ENCODE measurements at places on chromosomes 3 and 15.

- DNase-seq: no peak
Measured at GRCh38 chr3:87082796-87083440, 92.0 kb upstream of the VGLL3 start.

DNA sequence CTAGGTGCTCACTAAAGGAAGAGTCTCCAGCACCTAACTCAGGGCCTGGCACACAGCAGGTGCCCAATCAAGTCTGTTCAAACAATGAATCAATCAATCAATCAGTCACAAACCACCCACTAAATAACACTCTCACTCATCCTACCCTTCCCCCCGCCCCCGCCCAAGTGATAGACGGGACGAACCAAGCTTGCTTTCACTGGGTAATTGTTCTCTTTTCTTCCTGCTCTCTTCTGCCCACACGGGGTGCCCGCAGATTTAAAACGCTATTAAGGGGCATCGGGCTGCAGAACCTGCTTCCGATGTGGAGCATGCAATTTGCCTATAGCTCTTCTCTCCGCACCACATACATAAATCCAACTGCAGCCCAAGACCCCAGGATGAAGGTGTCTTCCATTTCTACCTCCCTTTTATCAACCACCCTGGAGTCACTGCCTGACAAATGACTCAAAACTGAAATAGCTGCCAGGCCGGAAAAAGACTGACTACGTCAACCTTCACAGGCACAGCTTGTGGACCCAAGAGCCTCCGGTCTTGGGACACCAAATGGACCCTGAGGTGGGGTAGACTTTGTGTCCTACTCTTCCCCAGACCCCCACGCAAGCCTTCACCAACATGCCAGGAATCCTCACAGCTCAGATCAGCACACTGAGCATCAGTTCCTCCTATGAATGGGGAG lies 1.7 kb downstream of the KLHL25 start:
- DNase-seq: no peak

- no peak for DNase-seq
Measured at GRCh38 chr3:156395961-156396710, 158.8 kb downstream of the SSR3 start.

DNA sequence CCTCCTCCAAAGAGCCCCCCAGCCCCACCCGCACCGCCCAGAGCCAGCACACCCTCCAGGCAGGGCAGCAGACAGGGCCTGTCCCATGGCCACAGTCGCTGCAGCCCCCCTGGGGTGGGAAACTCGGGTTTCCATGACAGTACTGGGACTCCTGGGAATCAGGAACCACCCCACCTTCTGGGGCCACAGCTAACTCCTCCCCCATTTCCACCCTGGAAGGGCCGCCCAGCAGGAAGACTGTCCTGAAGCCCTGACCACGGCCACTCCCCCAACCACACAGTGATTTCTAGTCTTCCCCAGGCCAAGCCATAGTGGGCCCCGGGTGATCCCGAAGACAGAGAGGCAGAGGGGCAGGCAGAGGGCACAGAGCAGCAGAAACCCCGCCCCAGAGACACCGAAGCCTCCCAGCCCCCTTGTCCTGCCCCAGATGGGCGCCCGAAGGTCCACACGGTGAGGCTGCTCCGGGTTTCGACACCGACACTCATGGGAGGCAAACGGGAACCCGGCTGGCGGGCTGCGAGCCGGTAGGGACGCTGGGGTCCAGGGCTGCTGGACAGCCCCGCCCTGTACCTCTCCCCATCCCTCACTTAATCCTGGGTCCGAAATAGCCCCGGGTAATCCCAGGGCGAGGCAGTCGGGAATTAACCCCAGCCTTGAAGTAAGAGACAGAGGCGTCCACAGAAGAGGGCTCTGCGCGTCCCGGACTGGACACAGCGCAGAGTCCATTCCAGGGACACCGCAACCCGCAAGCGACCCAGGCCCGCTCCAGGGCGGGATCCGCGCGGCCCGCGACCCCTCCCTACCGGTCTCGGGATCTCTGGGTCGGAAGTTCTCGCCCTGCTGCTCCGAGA lies 138.4 kb downstream of the NUP210 start:
- DNase-seq: no peak

GRCh38 chr15:33757516-33758232 lies 210.6 kb upstream of the CHRM5 start:
- no peak for DNase-seq

- no peak for DNase-seq
Measured at GRCh38 chr3:156311930-156312329, 191.6 kb downstream of the KCNAB1 start.

- DNase-seq: no peak
Measured at GRCh38 chr3:123783811-123784210, 100.3 kb downstream of the MYLK start.

DNA sequence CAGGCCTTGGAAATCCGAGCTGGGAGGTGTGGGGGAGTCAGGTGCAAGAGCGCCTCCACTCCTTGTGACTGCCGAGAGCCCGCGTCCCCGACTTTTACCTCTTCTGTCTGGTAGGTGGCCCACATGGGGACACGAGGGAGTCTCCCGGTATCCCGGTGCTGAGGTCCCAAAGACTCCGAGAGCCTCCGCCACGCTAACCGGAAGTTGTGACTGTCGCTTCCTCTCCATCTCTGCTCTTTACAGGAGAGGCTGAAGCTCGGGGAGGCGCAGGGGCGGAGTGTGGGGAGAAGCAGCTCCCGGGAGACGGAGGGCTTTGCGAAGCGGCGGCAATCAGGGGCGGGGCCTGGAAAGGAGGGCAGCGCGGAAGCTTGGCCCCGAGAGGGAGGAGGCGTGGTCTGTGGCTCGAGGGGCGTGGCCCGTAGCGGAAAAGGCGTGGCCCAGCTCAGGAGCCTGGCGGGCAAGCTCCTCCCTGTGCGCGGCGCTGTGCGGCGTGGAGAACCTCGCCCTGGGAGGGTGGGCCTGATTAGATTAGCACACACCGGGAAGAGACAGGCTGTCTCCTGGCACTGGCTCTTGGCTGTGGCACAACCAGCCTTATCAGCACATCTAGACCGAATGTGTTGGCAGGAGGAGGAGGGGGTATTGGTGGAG lies 143.9 kb downstream of the GABRB3 start:
- no peak for DNase-seq

GRCh38 chr3:172171396-172172075 lies 132.2 kb downstream of the FNDC3B start:
- DNase-seq: no peak

GRCh38 chr3:62131050-62131449 lies 242.3 kb downstream of the FEZF2 start:
- DNase-seq: no peak

DNA sequence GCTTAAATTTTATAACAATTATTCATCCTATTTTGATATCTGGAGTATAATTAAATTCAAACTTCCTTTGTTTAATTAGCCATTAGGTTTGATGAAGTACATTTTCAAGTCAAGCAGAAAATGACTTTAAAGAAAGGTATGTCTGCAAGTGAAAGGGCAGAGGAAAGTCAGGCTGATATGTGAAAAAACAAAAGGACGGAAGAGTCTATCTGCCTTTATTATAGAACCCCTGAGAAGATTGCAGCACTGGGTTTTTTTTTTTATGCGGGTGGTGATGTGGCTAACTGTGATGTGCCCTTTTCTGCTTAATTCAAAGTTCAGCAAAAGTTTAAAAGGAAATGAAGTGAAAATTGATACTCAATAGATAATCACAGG lies 83.2 kb downstream of the COL8A1 start:
- no peak for DNase-seq

DNA sequence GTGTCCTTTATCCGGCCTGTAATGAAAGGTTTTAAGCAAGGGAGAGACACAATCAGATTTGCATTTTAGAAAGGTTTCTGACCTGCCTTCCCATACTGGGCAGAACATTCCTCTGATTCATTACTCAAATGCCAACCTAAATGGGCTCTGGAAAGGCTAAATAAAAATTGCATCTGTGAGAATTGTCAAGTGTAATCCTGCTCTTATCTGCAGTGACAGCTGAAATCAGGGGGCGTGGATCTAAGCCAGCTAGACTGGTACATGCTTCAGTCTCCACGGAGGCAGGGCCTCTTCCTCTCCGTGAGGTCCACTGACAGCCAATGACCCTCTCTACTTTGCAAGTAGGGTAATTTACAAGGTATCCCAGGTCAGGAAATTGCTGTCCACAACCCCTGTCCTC lies 32.5 kb upstream of the MINAR1 start:
- no peak for DNase-seq

DNA sequence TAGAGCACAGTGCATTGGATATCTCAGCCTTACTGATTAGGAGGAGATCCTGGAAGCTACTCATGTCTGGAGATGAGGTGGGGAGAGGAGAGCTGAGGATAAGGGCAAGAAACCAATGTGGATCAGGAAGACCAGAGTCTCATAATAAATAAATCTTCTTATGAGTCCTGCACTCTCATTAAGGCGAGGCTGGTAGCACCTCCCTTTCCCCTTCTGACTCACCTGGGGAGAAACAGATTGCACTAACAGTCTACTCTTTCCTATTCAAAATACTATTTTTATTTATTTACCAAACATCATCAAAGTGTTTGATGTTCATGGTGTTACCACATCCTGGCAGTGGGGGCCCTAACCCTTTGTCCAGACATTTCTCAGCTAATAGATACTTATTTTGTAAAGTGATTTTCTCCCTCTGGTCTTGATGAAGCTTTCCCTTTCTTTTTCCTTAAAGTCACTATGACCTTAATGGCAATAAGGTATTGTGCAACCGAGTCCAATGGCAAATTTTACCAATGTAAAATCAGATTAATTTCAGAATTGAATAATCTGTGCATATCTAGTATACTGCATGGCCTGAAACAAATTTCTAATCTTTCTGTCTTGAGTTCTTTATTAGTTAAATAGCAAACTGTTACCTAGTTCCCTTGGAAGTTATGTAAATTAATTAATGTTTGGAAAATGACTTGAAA lies 81.1 kb downstream of the IQCH start:
- DNase-seq: no peak

GRCh38 chr15:67862750-67863441 lies 23.1 kb upstream of the RNU6-1 start:
- DNase-seq: no peak

- DNase-seq: no peak
Measured at GRCh38 chr15:70399204-70399603, 301.5 kb upstream of the TLE3 start.

DNA sequence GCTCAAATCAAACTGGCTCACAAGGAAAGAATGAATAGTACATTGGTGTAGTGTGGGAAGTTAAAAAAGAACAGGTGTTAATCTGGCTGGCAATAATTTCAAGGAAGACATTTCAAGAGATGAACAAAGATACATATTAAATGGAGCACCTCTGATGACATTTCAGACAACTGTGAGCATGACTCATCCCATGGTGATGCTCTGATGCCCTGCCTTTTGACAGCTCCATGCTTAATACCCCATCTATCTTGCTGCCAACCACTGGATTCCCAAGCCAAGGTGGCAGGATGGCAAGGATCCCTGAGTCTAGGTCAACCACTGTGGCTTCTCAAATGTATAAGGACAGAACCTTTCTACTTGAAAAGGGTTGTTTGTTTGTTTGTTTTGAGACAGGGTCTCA lies 29.3 kb downstream of the LRRC2 start:
- DNase-seq: no peak

- DNase-seq: no peak
Measured at GRCh38 chr3:141499965-141500364, 13.1 kb downstream of the RASA2 start.

GRCh38 chr3:113575206-113575605 lies 42.9 kb downstream of the SIDT1 start:
- no peak for DNase-seq

GRCh38 chr3:65534805-65535204 lies 503.9 kb downstream of the MAGI1 start:
- DNase-seq: no peak

- DNase-seq: no peak
Measured at GRCh38 chr3:152264378-152264777, 4.4 kb upstream of the MBNL1 start.

GRCh38 chr15:96333131-96334016 lies 2.9 kb downstream of the NR2F2 start:
- no peak for DNase-seq

DNA sequence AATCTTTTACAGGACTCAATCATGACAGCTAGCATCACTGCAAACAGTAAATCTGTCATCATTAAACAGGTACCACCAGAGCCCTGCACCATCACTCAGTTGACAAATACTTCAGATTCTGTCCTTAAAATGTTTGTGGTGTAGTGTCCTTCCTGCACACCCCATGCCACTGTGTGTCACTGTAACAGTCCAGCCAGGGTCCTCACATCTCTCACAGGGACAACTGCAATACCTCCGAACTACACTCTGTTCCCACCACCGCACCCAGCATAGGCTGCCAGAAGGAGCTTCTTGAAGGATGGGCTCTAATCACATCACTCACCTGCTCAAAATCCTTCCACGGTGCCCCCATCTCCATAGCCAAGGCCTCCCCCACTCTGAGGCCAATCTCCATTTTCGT lies 90.2 kb upstream of the FGF12 start:
- DNase-seq: no peak

DNA sequence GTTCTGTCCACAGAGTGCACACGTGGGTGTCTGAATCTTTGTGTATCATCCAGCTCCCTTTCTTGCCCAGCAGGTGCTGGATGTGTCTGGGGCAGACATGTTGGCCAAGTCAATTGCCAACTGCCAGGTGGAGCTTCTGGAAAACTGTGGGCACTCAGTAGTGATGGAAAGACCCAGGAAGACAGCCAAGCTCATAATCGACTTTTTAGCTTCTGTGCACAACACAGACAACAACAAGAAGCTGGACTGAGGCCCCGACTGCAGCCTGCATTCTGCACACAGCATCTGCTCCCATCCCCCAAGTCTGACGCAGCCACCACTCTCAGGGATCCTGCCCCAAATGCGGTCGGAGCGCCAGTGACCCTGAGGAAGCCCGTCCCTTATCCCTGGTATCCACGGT lies 12.5 kb upstream of the RPP14 start:
- DNase-seq: no peak

GRCh38 chr15:101496198-101496986 lies 6.9 kb upstream of the PCSK6 start:
- no peak for DNase-seq

DNA sequence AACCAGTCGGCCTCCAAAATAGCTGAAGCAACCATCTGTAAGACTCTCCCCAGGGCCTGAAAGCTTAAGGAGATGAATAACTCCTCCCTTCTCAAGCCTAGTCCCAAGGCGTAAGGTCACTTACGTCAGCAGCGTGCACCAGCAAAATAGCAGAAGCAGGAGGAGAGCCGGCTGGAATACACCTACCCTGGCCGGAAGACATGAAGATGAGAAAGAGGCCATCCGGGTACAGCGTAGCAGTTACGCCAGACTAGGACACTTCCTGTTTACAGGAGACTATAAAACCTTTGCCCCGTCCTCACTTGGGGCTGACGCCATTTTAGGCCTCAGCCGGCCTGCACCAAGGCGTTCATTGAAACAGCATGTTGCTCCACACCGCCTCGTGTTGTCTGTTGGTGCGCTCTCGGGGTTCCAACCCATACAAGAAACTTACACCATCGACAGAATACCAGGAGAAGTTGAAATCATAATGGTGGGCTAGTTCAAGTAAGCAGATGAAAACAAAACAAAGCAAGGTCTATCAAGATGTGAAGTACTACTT lies 2.5 kb downstream of the CFAP92 start:
- DNase-seq: no peak

- DNase-seq: no peak
Measured at GRCh38 chr15:37032091-37032775, 68.1 kb downstream of the MEIS2 start.

- no peak for DNase-seq
Measured at GRCh38 chr3:57017459-57017845, 43.0 kb upstream of the SPATA12 start.
